T47D (cell line): ENCODE measurements at places on chromosomes 12 and 14.

GRCh38 chr12:101323255-101323654 lies 43.4 kb downstream of the UTP20 start:
- no peak for DNase-seq

DNA sequence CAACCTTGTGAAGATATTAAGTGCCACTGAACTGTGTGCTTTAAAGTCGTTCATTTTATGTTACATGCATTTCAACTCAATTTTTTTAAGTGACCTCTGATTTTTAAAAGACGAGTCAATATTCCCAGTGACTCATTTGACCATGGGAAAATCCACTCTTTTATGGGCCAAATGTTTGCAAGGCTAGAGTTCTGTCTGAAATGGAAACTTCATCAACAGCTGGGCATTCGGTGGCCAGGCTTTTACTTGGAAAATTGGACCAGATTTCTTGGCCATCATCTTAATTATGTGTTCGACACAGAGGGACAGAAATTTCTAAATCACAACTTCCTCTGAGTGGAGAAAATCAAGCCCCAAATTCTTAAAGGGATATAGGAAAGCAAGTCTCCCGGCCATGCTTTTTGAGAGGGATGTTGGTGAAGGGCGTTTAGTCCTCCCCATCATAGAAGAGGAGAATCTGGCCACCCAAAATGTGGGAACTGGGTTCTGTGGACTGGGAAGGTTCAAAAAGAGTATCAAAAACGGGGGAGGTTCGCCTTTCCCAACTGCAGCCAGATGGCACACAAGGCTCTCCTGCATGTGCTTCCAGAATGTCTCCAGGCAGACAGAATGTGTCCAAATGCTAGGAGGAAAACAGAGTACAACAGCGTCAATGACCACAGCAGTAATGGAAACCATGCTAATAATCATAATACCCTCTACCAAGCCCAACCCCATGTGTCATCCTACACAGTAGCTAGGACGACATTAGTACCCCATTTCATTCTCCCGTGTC lies 40.9 kb upstream of the FZD10 start:
- DNase-seq = no peak

DNA sequence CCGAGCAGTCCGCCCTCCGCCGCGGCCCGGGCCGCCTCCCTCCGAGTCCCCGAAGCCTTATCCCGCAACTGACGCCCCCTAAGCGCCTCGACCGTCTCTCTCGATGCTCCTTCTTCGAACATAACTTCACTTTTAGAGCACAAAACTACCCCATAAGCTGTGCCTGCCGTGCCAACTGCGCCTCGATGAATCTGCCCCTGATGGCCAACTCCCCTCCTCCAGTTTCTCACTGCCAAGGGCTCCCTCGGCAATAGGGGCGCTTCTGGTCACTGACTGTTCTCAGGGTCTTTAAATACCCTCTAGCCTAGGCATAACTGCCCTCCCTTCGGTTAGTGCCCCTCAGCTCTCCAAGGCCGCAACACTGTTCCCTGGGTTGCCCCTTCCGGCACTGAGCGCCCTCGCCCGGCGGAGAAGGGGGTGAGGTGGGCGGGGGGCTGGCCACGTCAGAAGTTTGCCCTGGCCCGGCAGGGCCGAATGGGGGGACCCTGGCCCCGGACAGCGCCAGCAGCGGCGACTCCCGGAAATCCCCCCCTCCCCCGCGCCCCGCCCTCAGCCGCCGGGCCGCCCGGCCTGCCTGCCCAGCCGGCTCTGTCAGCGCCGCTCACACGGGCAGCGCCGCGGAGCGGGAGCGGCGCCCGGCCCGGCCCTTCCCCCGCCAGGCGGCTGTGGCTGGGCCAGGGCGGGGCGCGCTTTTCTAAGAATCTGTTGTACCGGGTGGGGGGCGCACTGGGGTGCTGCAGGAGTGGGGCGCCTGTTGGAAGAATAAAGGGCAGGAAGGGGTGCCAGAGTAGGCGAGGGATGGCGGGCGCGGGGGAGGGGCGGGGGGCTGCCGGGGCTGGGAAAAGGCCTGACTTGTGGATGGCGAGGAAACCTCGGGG lies 10.6 kb downstream of the RARG start:
- DNase-seq = peak; percentile 84

GRCh38 chr14:92847749-92848148 lies 53.6 kb downstream of the GOLGA5 start:
- no peak for DNase-seq

- DNase-seq = peak; percentile 93
Measured at GRCh38 chr12:3076730-3077571, at the start of gene TSPAN9. TSPAN9 (plus strand) TSS chr12:3077379; CDS start chr12:3201194, 123,815 bp downstream.

DNA sequence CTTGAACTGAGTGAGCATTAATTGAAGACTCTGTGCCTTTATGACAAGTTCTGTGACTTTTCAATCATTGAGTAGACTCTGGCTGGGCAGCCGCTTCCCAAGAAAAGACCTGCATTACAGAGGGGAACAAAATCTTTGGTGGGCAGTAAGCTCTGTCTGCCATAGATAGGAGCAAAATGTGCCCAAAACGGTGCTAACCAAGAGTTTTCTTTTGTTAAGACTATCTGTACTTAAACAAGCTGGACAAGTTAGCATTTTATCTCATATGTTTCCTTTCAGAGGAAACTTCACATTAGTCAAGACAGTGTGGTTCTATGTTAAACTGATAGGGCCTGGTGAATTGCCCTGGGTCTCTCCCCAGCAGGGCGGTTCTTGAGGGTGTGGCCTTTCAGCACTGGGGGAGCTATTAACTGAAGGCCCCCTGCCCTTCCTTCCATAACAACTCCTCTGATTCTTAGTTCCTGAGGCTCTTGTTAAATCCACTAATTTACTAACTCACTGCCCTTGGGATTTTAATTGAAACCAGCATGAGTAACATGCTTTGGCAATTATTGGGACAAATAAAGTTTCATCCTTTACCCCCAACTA lies 219.6 kb downstream of the KTN1 start:
- no peak for DNase-seq

GRCh38 chr14:93928184-93929047 lies 1.3 kb downstream of the FAM181A start:
- no peak for DNase-seq
